ENCODE measurements at places on chromosomes 1 and 21. TPM values are rescaled to one million over a fixed set of nuclear protein-coding genes. Genes with fewer than 3 reads are reported as not detected.

DNA sequence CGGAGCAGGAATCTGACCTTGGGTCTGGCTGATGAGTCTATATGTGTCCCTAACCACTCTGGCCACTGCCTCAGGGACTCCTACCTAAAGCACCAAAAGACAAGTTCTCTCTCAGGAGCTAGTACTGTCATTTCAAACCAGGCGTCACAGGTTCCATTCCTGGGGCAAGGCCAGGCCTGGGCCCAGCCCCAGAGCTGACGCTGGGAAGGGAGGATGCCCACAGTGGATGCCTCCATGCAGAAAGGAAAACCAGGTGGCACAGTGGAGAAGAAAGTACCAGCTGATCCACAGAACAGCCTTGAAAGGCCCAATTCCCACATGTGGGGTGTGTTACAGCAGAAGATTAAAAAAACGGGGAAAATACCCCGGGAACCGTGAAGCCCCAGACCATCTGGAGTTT lies 77.4 kb downstream of the DMRTB1 start:
- no peak for DNase-seq

GRCh38 chr1:66489151-66489550 lies 44.8 kb upstream of the SGIP1 start:
- no peak for DNase-seq

The TUFT1 gene
- polyA plus RNA-seq = 8.8 TPM

DNA sequence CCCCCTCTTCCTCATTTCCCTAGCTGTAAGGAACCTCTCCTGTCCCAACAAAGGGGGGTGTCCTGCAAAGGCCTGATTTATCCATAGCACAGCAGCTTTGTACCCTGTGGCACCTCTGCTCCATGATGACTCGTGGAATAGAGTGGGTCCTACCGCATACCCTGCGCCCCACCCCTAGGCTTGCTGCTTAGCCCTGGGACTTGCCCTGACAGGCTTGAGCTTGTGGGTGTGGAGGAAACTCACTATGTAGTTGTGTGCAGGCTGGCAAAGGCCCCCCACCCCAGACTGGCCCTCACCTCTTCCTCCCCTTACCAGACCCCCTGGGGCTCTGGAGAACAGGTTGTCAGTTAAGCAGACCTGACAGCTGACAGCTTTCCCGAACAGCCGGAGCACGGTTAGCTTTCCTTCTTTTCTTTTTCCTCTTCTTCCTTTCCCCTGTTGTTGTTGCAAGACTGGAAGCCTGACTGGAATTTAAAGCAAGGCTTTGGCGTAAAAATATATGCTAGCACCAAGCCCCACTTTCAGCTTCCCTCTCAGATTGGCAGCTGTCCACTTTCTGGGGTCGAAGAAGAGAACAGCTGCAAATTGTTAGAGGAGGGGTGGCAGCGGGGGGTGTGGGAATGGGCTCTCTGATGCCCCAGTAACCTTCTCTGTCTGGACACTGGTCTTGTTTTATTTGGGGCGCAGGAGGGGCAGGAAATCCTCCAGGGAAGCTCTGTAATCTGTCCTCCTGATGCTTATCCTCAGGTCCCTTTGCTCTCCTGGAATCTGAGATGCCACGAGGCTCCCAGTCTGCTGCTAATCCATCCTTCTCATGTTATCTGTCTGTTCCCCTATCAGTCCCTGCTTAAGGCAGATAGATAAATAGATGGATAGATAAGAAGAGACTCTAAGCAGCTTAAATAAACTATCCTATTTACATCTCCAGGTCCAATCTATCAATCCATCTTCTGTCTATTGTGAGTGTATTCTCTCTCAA lies 134.6 kb downstream of the BRINP2 start:
- DNase-seq = no peak

GRCh38 chr1:175892686-175893085 lies 149.3 kb upstream of the TNR start:
- no peak for DNase-seq

DNA sequence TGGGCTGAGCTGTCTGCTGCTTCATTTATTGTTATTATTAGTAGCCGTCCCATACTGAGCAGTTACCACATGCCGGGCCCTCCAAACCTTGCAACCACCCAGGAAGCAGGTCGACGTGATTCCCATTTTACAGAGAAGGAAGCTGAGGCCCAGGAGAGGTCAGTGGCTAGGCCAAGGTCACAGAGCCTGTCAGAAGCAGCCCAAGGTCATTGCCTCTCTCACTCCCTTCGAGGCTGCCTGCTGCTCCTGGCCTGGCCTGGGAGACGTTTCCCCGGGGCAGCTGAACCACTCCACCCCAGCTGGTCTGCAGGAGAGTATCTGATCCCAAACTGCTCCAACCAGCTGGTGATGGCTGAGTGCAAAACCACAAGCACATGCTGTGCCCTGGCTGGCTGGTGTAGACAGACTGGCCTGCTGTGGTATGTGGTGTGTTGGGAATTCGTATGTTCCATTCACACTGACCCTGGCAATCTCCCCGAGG lies 6.5 kb downstream of the PADI4 start:
- no peak for DNase-seq

GRCh38 chr1:61278966-61279365 lies 196.6 kb downstream of the NFIA start:
- DNase-seq = no peak

DNA sequence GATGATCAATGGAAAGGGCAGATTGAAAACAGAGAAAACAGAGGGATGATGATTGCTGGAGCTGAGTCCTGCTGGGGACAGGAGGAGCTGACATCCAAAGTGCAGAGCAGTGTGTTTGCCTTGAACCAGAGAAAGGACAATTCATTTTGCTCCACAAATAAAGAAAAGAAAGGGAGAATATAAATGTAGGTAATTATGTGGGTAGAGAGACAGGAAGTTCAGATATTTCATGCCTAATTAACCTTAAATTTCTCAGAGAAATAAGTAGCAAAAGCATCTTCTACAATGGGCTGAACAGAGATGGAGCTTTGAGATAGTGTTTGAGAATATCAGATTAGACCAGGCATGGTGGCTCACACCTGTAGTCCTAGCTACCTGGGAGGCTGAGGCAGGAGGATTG lies 93.2 kb downstream of the TNFSF18 start:
- DNase-seq = no peak

All from renal pelvis (tissue), 12 donors.